Pancreas (tissue), 10 donors: ENCODE measurements at places on chromosomes 7 and 10. TPM values are rescaled to one million over a fixed set of nuclear protein-coding genes. Genes with fewer than 3 reads are reported as not detected.

The ANKRD7 gene
- 1.2 TPM for polyA plus RNA-seq

The OR2A7 gene
- polyA plus RNA-seq = 1.3 TPM

The SPDYE16 gene
- 0.61 TPM for polyA plus RNA-seq

The CHN2 gene
- polyA plus RNA-seq = 12.8 TPM

The LIPF gene
- not detected for polyA plus RNA-seq

The HOXA4 gene
- polyA plus RNA-seq = 2.4 TPM

The ABCB8 gene
- 29.0 TPM for polyA plus RNA-seq

The FAM25G gene
- not detected for polyA plus RNA-seq

The DOCK1 gene
- polyA plus RNA-seq = 12.1 TPM

The HABP2 gene
- polyA plus RNA-seq = 34.9 TPM

The AKR1C2 gene
- 5.1 TPM for polyA plus RNA-seq

The PRR15 gene
- 1.5 TPM for polyA plus RNA-seq

The PLXDC2 gene
- 1.5 TPM for polyA plus RNA-seq

The SH2D4B gene
- 0.02 TPM for polyA plus RNA-seq

The AKR1D1 gene
- polyA plus RNA-seq = 0.02 TPM

The NODAL gene
- polyA plus RNA-seq = not detected

The PON1 gene
- polyA plus RNA-seq = 0.61 TPM

GRCh38 chr7:134447383-134447782 lies 11.5 kb downstream of the AKR1B1 start:
- DNase-seq = no peak

DNA sequence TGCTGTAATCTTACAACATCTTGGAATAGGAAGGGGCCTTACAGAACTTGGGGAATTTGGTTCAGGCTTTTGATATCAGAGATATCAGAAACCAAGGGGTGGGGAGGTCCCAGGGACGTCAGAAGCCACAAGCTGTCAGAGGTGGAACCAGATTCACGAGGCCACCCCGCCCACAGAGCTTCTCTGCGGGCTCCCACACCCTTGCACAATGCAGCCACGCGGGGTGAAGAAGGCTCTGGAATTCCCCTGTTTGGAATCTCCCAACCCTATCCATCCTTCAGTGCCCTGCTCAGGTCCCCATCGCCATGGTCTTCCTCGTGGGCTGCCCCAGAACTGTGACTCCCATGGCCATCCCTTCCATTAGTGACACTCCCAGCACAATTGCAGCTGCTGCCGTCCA lies 247.1 kb upstream of the SHH start:
- no peak for DNase-seq

DNA sequence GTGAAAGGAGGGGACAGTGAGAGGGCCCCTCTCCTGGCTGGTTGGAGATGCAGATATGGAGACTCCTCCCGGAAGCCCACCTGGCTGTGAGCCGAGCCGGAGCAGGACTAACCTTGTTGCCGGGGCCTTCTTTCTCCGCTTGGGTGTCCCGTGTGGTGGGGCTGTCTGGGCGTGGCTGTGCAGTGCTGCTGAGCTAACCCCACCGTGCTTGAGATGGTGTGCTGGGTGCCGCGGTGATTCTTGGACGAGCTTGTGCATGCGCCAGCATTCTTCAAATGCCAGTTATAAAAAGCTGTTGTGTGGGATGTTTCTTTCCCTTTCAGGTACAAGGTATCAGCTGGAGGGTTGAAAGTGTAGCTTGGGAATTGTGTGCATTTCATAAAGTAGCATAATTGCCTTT lies 48.8 kb downstream of the DAGLB start:
- DNase-seq = no peak

- DNase-seq = no peak
Observed at GRCh38 chr10:79277579-79278269, 69.5 kb upstream of the PPIF start.

DNA sequence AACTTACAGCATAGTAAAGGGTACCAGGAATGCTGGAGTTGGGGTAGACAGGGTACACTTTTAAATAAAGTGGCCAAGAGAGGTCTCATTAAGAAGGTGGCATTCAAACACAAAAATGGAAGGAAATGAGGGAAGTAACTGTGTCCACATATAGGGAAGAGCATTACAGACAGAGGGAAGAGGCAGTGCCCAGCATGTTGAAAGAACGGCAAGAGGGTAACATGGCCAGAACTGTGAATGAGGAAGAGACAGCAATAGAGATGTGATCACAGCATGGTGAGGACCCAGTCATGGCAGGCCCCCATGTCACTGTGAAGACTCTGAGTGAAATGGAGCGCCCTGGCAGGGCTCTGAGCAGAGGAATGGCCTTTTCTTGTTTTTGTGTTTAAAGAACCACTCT lies 35.1 kb upstream of the ZNRF2 start:
- no peak for DNase-seq

GRCh38 chr7:139674341-139674740 lies 103.5 kb downstream of the HIPK2 start:
- DNase-seq = no peak

DNA sequence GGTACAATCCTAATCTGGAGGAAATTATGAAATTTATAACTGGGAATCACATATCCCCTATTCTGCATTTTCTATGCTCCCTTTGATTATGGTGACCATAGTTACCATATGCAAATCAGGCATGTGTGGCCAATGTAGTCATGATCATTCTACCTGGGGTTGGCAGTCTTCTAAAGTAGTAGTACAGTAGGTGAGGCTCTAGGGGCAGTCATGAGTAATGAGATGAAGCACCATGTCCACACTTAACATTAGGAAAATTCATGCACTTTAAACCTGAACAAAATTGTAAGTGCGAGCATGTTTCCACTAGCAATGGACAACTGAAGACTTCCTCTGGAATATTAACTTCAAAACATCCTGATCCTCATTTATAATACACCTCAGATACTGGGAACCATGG lies 545.9 kb downstream of the SUGCT start:
- DNase-seq = no peak

- no peak for DNase-seq
Observed at GRCh38 chr7:152158801-152159587, 133.5 kb downstream of the GALNT11 start.

DNA sequence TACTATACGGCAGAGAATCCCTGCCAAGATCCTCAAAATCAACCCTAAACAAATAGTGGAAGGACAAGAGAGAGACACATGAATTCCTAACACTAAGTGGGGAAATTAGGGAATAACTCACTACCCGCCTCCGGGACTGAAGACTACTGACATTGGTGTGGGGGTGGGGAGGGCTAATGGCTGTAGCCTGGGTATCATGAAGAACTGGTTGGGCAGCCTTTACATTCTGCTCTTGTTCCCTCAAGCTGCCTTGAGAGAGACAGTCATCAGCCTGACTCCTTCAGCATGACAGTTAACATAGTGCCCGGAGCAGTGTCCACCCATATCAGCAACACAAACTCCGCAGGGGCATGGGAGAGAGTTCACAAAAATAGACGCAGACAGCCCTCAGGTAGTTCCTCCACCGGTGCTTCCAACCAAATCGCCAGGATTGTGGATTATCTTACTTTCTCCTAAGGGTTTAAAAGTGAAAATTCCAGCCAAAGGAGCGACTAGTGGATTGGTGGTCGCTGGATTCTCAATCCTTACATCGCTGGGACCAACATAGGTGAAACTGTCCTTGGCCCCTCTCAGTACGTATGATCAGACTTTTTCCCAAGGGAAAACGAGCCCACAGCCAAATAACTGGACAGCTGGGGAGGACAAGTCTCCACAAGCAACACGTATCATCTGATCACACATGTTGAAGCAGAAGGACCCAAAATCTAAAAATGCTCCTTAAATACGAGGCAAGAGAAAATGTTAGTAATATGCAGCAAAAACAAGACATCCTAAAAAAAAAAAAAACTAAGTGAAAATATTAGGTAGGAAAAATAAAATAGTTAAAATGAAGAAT lies 22.6 kb downstream of the TMEM254 start:
- DNase-seq = no peak

GRCh38 chr10:66698069-66698468 lies 227.8 kb upstream of the LRRTM3 start:
- no peak for DNase-seq

GRCh38 chr10:62691336-62691735 lies 113.2 kb upstream of the ADO start:
- DNase-seq = no peak

DNA sequence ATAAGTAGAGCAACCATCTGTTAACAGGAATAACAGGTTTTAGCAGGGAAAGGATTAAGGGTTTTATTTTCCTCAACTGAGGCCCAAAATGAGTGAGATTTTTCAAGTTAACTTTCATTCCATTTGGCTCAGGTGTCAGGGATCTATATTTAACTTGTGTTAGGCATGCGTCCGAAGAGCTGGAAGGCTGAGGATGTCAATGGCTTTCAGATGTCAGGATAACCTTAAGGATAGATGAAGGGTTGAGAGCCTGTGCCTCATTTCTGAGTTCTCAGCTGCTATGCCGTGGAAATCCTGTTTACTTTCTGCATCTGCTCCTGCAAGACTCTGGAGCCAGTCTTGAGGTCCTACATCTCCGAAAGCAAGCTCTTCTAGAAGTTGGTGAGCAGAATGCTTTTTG lies 36.4 kb upstream of the CD36 start:
- no peak for DNase-seq

DNA sequence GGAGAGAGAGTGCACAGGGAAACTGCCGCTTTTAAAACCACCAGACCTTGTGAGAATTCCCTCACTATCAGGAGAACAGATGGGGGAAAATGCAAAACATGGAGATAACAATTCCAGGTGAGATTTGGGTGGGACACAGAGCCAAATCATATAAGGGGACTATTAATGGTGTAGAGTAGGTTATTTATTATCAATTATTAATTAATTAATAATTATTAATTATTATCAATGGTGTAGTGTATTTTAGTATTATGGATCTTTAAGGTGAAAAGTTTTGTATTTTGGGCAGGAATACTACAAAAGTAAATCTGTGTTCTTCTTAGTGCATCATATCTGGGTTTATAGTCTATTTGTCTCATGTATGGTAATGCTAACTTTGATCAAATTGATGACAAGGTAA lies 377.7 kb upstream of the KCND2 start:
- DNase-seq = no peak

GRCh38 chr10:14580671-14581332 lies 193.9 kb downstream of the FAM107B start:
- no peak for DNase-seq

GRCh38 chr10:123512901-123513775 lies 153.0 kb upstream of the GPR26 start:
- no peak for DNase-seq

- no peak for DNase-seq
Observed at GRCh38 chr7:130906575-130906974, 172.6 kb upstream of the KLF14 start.

DNA sequence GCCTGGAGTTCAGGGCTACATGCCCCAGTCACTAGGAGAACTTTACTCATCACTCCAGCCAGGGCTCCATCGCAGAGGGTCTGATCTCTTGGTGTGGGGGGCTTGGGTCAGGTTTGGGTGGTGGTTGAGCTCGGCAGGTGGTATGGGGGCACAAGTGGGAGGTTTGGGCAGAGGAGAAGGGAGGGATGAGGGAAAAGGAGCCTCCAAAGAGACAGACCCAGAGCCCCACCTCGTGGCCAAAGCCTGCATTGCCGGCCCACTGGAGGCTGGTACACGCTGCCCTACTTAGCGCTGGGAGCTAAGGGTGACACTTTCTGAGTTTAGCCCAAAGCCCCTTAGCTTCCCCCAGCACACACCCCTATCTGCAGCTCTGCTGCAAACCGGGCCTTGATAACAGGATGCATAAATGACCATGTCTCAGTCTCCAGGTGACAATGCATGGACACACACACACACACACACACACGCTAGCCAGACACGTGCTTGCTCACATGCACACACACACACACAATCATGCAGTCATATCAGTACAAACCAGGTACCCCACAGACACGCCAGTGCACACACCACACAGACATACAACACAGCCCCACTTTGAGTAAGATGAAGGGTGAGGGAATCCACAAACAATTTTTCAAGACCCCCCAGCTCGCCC lies 14.7 kb downstream of the LZTS2 start:
- DNase-seq = peak; percentile 95

DNA sequence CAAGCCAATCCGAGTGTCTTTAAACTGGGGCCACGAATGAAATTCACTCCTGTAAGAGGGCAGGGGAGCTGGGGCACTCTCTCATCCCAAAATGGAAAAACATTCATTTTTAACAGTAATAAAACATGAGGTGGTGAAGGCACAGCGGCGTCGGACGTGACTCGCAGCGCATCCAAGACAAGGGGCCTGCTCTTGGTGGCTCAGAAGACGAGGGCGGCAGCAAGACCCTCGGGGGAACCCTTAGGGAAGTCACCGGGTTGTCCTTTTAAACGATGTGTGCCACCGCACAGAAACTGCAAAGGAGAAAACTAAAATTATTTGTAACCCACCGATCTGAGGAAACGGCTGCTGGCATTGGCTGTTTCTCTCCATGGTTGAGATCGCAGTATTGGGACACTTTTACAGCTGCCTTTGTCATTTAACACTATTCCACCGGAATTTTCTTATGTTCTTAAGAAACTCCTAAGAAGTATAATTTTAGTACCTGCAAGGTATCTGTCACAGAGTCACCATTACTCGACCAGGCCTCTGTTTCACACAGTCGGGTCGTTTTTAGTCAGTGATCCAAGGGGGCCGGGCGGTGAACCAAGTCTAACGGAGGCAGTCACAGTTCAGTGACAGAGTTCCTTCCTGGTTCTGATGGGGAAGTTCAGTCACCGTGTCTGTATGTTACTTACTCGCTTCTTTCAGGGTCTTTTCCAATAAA lies 159.3 kb downstream of the PTPRN2 start:
- DNase-seq = no peak

- DNase-seq = no peak
Observed at GRCh38 chr10:60139798-60140566, 233.6 kb upstream of the CCDC6 start.

DNA sequence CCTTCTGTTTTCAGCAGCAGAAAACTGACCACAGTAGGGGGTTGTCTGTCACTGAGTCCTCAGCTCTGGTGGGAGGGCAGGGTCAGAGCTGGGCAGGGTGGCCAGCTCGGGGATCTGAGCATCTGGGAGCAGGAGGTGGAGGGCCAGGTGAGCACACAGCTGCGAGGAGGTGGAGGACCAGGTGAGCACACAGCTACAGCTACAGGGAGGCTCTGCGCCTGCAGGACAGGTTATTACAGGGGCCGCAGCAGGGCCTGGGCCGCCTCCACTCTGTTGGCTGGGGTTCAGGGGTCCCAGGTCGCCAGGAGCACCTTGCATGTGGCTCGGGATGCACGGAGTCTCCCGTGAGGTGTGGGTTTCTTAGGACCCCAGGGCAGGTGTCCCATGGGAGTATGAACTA lies 52.4 kb upstream of the PRKAR1B start:
- no peak for DNase-seq

- DNase-seq = no peak
Observed at GRCh38 chr7:95394370-95394769, 1.8 kb downstream of the PON3 start.

DNA sequence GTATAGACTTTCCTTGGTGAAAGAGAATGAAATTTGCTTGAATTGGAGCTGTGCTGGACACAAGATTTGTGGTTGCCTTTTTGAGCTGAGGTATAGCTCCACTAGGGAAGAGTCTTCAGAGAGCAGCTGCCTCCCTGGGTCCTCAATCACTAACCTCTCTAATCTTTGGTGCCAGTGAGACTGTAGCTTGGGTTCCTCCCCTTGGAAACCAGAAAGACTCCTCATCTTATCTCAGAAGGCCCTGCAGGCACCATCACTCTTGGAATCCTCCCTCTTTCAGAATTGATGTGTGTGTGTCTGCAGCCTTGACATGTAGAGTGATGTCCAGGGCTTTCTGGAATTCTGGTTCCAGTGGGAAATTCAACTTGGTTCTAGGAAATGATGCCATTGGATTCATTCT lies 426.5 kb downstream of the RPS24 start:
- DNase-seq = no peak
